ENCODE measurements at places on chromosomes 5 and 9.

DNA sequence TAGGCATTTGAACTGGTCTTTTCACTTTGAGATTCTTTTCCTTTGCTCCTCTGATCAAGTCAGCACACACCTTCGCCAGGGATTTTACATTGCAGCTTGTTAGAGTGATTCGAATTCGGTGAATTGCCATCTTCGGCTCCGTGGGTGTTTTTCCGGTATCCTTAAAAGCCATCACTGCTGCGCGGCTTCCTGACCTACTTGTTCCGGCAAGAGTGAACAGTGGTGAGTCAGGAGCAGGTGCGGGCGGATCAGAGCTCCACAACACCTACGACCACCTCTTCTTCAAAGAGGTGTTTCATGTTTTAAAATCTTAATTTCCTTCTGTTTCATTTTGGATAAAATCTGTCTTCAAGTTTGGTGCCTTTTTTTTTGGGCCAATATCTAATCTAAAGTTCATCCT lies 134.6 kb downstream of the TMC1 start:
- no peak for DNase-seq

GRCh38 chr9:121897140-121897539 lies 196.0 kb downstream of the TTLL11 start:
- no peak for DNase-seq

DNA sequence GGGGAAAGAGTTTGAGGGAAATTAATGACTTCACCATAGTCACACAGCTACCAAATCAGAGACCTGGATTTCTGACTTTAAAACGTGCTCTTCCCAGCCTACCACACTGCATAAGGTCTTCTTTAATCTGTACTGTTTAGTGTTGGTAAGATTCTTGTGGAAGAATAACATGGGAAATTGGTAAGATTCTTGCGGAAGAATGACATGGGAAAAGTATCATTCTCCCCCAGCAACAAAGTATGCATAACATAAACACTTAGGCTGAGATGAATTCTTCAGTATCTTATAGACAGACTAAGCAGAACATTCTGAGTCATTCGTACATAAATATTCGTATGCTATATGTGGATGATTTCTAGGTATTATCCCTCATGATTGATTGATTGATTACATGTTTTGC lies 170.4 kb downstream of the FOCAD start:
- DNase-seq: no peak

DNA sequence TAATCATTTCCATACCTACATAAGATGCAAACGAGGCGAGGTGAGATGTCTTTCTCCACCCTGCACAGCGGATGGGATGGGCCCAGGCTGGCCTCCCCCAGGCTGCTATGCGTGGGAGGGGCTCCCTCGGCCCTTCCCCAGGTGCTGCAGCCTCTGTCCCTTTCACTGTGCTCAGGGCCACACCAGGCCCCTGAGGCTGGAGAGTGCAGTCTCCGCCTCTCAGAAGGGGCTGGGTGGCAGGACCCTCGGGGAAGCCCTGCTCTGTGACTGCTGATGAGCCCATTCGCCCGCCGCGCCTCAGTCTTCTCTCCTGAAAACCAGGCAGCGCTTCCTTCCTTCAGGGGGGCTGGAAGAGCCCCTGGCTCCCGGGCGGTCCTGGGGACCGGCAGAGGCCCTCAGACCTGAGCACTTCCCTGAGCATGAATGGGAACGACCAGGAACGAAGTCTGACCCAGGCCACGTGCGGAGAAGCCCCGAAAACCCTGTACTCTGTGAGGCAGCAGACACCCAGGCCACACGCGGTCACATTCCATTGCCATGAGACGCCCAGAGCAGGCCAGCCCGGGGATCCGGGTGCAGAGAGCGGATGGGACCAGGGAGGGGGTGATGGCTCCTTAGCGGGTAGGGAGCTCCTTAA lies 21.9 kb upstream of the NOTCH1 start:
- no peak for DNase-seq

GRCh38 chr9:100084734-100085133 lies 14.1 kb downstream of the ERP44 start:
- DNase-seq: no peak

DNA sequence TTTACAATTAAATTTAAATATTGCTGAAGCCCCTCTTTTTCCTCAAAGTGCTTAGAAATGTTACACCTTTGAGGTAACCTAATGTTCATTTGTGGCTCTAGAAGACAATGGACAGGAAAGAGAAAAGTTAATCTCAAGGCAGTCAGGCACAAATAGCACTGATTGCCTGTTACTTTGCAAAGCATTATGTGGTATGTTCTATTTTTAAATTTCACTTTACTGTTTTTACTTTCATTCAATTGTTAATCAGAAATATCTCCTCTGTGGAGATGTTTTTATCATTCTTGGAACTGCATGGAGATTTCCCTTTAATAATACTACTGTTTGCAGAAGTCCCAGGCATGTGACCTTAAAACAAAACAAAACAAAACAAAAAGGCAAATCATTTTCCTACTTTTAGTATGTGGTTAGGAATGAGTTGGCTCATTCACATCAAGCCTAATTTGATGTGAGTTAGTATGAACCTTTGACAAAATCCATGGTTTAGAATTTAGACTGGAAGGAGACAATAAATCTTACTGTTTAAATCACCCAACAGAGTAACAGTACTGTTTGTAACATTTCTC lies 67.5 kb downstream of the CWC27 start:
- no peak for DNase-seq

GRCh38 chr9:132892400-132892799 lies 13.7 kb downstream of the SPACA9 start:
- no peak for DNase-seq

GRCh38 chr9:83061036-83061435 lies 1.9 kb downstream of the RASEF start:
- no peak for DNase-seq

DNA sequence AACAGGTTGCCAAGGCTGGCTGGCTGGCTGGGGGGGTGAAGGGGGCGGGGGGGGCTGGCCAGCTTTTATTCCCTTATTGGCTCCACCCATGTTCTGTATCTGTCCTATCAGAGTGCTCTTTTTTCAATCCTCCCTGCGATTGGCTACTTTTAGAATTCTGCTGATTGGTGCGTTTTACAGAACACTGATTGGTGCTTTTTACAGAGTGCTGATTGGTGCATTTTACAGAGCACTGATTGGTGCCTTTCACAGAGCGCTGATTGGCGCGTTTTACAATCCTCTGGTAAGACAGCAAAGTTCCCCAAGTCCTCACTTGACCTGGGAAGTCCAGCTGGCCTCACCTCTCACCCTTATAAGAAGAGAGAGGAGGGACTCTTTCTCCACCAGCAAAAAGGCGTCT lies 175.9 kb downstream of the ERCC6L2 start:
- no peak for DNase-seq

GRCh38 chr5:20609126-20609525 lies 621.1 kb upstream of the CDH18 start:
- DNase-seq: no peak

GRCh38 chr5:37248970-37249814 lies at the start of gene CPLANE1:
Gene CPLANE1 (minus strand): TSS chr5:37249376. CDS start chr5:37247698, 1,678 bp downstream.
- peak; percentile 72 for DNase-seq

- DNase-seq: no peak
Observed at GRCh38 chr5:167489202-167489601, 802.2 kb upstream of the WWC1 start.

DNA sequence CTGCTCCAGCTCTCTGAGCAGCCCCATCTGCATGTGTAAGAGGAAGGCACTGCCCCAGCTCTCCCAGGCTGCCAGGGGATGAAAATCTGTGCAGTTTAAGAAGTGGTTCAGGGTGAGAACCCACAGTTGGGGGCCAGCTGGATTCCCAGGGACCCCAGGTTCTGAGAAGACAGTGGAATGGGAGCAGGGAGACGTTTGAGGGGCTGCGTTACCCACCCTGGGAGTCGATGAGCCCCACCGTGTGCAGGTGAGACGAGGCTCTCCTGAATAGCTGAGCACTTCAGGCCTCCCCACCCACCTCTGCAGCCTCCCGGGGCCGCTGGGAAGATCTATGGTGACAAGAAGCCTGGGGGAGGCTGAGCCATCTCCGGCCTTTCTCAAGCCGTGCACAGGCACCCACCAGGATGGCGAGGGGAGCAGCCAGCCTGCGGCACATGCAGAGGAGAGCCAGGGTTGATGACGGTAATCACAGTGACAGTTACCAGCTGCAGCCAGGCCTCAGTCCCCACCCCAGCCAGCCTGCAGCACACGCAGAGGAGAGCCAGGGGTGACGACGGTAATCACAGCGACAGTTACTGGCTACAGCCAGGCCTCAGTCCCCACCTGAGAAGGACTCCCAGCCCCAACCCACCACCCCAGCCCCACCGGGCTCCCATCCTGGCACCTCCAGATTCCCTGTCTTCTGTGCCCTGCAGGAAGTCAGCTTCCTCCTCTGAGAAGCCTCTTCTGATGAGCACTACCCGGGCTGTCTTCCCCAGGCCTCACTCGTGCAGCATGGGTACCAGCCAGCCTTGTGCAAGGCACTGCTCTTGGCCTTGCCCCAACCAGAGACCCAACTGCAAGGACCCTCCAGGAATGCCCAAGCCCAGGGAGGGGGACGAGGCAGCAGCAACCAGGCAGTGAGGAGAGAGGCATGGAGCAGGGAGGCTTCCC lies 150.8 kb upstream of the PPP1R26 start:
- DNase-seq: no peak

DNA sequence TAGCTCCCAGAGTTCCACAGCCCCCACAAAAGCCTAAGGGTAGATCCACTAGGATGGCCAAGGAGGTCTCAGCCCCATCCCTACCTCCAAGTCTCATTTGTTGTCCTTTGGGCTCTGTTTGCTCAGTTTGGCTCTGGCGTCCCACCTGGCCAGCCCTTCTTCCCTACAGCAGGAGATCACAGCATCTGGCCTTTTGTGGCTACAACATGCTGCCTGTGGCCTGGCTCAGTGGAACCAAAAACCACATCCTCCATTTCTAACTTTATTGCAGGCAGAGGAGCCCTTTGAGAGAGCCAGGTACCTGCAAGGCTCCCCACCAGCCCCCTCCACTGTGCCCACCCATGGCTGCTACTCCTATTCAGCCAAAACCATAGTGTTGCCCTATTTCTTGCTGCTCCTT lies 11.4 kb downstream of the JADE2 start:
- no peak for DNase-seq

DNA sequence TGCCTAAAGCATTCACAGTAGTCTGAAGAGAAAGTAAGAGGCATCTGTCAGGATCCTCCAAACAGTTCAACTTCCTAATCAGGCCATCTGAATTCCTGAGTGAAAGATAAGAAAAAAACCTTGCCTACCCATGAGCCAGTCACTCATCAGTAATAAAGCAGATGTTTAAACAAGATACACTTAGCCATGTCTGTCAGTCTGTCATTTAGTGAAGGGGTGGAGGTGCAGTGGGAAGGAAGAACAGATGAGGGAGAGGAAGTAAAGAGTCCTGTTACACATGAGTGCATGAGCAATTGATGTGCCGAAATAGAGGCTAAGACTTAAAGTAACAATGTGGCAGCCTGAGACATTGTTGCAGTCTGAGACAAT lies 29.9 kb upstream of the DMRTA1 start:
- DNase-seq: no peak

GRCh38 chr9:127380479-127380878 lies 16.5 kb upstream of the SLC2A8 start:
- no peak for DNase-seq

- DNase-seq: no peak
Observed at GRCh38 chr5:73444499-73445438, 3.8 kb downstream of the FOXD1 start.

DNA sequence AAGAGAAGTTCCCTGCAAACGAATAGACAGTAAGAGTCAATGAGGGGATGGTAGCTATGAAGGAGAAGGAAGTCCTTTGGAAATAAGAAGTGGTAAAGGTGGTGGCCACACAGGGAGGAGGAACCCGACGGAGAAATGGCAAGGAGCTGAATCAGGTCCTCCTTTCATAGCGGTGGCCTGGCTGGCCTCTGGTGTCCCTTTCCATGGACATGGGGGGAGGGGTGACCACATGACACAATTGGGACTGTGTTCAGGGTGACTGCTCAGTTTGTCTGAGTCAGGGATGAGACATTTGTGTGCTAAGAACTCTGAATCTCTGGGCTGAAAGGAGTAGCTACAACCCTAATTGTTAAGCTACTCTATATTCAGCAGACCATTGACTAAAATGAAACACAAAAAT lies 28.7 kb upstream of the TIMD4 start:
- no peak for DNase-seq

GRCh38 chr5:79837761-79838551 lies 148.3 kb downstream of the CMYA5 start:
- no peak for DNase-seq

- no peak for DNase-seq
Observed at GRCh38 chr9:123453831-123454321, 97.9 kb downstream of the CRB2 start.

DNA sequence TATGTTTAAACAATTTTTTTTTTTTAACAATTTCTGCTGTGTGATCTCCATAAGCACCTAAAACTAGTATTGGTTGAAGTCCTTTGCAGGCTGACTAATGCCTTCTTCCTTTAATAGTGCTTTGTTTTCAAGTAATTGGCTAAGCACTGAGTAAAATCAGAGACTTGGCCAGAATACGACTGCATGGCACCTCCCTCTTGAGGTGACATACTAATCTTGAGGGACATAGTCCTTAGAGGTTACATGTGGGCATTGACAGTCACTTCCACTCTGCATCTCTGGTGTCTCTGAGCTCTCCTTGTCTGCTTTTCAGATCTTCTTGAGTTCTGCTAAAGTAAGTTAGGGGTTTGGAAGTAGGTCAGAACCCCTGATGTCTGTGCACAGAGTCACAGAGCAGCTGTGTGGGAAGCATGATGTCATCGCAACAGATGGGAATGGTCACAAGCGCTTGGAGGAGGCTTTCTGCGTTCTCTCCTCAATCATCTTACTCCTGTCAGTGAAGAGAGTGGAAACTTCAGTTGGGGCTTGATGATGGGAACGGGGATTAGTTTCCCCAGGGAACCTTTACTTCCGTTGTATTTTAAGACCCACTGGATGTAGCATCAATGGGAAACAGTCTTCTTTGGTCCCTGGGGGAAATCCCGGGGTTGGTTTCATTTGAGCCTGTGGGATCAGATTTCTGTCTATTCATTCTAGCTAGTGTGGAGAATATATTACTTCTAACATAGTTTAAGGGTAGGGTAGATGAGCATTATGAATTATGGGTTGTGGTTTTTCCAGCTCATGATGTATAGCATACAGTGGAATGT lies 136.9 kb downstream of the ARHGAP26 start:
- DNase-seq: no peak

GRCh38 chr5:126139773-126140172 lies 283.4 kb upstream of the GRAMD2B start:
- no peak for DNase-seq

DNA sequence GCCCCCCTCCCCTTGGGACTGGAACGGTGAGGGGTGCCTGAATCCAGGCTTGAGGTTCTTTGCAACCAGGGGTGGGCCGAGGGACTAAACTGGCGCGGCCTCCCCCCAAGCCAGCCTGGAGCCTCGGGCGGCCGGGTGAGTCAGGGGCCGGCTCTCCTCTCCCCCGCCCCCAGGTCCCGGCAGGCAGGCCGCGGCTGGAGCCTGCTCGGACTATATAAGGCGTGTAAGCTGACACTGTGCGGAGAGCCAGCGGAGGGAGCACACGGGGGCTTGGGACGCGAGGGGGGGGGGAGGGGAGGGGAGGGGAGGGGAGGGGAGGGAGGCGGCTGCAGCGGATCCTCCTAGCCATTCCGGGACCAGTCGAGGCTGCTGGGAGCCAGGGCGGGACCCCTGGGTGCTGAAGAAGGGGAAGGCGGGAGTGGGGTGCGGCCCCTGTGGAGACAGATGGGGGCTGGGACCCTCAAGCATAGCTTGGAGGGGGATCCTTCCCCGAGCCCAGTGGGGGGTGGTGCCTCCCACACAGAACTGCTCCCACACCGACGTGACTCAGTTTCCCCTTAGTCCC lies 595 bp downstream of the PDLIM7 start:
- DNase-seq: peak; percentile 44

Measured in activated CD4-positive, alpha-beta T cell treated with anti-CD3 and anti-CD28 coated beads for 36 hours (primary cell).